ENCODE measurements at places on chromosomes 5 and 9.

DNA sequence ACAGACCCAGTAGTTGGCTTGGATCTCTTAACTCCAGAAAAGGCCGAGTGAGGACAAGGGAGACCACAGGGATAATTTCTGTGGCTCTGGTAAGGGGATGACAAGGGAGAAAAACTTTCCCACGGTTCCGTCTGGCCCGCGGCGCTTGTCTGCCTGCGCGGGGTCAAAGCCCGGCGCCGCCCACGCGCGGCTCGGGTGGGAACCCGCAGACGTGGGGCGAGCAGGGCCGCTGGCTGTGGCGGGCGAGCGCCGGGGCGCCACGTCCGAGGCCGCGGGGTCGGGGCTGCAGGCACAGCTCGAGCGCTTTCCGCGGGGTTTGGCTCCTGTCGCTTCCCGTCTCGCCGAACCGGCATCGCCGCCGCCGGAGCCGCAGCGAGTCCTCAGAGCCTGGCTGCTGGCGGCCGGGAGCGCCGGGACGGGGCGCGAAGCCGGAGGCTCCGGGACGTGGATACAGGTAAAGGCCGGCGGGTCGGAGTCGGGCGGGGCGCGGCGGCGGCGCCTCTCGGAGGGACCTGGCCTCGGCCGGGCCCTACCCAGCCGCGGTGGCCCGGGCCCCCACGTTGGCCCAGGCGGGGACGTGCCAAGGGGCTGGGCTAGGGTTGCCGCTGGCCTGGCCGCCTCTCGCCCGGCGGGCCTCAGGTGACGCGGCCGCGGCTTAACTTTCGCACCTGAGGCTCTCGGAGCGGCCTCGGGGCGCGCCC lies at the start of gene RNF180:
TSS of gene RNF180 (plus strand) at position 344 of the 701 bp plus-strand sequence. CDS start 34,965 bp downstream, outside the sequence.
- DNase-seq, result no peak

DNA sequence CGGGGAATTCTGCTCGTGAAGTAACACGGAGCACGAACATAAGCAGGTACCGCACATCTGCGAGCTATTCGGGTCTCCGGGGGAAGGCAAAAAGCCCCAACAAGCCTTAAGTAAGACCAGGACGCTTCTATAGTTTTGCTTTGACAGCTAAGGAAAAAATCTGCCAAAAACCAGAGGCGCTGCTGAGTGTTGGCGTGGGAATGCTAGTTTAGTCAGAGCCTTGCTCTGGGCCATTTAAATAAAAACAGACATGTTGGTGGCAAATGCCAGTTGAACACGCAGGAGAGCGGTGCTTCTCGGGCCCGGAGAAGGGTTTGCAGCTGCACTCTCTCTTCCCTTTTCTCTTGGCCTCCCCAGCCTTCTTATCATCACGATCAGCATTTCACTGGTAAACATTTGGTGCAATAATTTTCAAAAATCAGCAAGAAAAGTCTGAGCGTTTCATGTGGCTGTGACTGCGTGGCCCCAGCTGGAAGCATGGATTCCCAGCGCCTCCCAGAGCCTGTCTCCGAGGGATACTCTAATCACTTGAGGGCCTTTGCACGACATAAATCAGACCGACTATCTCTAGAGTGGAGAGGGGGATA lies 6.4 kb upstream of the NOTCH1 start:
- no peak for DNase-seq

DNA sequence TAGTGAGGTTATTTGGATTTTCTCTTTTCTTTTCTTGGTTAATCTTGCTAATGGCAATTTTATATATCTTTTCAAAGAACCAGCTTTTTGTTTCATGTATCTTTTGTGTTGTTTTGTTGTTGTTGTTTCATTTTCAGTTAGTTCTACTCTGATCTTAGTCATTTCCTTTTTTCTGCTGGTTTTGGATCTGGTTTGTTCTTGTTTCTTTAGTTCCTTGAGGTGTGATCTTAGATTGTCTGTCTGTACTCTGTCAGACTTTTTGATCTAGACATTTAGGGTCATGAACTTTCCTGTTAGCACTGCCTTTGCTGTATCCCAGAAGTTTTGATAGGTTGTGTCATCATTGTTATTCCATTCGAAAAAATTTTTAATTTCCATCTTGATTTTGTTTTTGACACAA lies 399.7 kb downstream of the TLE1 start:
- DNase-seq, result no peak

DNA sequence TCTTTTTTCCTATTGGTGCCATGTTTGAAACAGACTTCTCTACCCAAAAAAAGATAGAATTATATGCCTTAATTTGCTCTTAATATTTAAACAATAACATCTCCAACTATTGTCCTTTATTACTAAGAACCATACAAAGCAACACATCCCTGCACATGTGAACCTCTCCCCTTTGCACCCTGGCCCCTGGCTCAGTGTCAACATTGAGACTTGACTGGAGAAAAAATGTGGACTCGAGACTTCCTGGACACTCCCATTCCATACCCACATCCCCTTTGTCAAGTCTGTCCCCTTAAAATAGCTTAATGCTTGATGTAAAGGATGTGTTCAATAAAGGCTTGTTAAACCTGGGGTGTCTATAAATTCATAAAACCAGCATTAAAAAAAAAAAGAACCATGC lies 53.2 kb downstream of the TTC39B start:
- no peak for DNase-seq

DNA sequence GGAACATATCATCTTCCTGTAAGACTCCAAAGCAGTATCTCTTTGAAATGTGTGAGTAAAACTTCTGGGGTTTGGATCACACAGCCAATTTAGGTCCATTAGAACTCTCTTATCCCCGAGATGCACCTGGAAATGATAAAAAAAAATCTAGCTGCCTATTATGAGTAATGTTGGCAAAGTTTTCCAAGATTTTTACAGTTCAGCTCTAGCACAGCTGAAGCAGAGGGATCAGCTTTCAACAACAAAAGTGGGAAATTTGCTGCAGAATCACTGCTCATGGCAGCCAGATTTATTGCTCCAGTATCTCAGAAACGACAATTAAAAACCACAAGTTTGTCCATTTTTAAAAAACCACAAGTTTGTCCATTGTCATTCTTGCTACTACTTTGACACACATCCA lies 292.2 kb downstream of the IRX2 start:
- DNase-seq, result no peak

DNA sequence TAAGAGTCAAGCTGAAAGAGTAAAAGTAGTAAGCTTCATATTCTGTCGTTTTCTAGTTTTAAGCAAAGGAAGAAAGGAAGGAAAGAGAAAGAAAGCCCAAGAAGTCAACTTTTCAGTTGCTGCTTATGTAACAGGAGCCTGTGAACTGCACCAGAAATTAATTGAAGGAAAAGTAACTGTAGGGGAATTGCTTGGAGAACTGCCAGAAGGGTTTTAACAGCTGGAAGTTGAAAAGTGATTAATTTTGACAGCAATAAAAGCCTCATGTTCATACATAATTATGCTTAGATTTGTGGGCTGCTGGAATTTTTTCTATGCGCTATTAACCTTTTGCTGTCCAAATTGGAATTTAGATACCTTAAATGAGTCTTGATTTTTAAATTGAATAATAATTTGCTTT lies 255.7 kb downstream of the ENC1 start:
- DNase-seq, result peak; percentile 75

GRCh38 chr9:105479846-105480245 lies 32.0 kb downstream of the FSD1L start:
- DNase-seq, result no peak

- no peak for DNase-seq
Observed at GRCh38 chr5:40790947-40791593, 7.1 kb downstream of the PRKAA1 start.

Data from NCI-H524 (cell line).